Stimulated activated CD4-positive, alpha-beta T cell treated with anti-CD3 and anti-CD28 coated beads, Interleukin-15, amount 100 ng/mL, for 1 hour (primary cell): ENCODE measurements at places on chromosomes 1 and 21.

- DNase-seq = peak; percentile 81
Measured at GRCh38 chr1:154328318-154329151, 3.2 kb downstream of the ATP8B2 start.

- no peak for DNase-seq
Measured at GRCh38 chr1:89550995-89551394, 26.4 kb downstream of the LRRC8B start.

DNA sequence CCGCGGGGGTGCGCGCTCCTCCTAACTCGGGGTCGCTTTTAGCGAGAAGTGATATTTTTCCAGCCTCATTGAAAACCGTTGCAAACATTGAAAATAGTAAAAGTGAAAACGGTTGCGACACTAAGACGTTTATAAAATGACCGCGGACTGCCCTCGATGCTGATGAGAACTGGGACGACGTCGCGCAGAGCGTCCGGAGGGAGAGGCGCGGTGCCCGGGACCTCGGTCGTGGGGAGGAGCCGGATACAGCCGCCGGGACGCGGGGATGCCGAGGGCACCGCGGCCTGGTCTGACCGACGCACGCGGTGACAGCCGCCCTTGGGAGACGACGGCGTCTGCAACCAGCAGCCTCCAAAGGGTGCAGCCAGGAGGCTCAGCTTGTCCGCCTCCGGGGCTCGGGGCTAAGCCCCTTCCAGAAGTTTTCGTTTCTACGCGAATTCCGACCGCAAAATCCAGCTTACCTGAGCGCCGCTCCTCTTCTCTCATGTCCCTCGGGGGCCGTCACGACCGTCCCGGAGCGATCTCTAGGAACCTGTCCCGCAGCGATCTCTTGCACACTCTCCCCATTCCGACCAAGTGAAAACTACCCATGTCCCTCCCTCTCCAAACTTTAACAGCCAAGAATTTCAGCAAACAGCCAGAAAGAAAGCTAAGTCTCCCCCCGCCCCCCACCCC is 144.4 kb upstream of the ETS2 start:
- no peak for DNase-seq

DNA sequence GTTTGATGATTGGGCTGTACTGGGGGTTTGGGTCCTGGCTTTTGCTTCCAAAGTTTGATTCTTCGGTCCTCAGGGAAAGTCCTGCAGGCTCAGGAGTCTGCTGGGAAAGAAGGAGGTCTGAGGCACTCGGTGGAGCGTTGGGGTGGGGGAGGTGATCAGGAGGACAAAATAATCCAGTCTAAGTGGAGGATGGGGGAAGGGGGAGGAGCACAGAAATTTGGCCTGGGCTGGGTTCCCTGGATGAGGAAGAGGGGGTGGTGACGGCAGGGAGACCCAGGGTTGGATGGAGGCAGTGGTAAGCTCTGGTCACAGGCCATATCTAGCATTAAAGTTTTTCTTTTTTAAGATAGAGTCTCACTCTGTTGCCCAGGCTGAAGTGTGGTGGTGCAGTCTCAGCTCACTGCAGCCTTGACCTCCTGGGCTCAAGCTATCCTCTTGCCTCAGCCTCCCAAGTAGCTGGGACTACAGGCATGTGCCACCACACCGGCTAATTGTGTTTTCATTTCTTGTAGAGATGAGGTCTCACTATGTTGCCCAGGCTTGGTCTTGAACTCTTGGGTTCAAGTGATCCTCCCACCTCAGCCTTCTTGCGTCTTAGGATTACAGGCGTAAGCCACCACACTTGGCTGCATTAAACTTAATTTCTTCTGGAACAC is 6.8 kb downstream of the SH2D2A start:
- DNase-seq = no peak

GRCh38 chr1:17112496-17113236 is 6.6 kb downstream of the PADI2 start:
- no peak for DNase-seq

DNA sequence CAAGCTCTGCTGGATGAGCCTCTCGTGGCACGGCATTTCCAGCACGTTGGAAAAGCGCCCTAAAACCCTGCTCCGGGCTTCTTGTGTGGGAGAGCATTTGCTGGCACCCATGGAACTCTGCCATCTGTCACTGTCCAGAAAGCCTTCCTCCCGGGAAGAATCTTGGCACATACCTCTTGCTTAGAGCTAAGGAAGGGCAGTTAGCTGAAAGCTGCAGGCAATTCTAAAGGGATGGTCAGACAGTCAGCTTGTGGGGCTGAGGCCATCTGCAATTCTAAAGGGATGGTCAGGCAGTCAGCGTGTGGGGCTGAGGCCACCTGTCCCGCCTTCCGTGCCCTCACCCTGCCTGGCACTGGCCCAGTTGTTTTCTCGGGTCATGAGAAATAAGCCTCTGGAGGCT is 139.0 kb upstream of the TMEM51 start:
- DNase-seq = no peak

GRCh38 chr1:37634244-37634991 is at the start of gene RSPO1:
Gene RSPO1, minus strand, starts transcription at chr1:37634892. Its CDS starts 5,231 bp downstream, at chr1:37629661.
- no peak for DNase-seq

GRCh38 chr1:155485945-155486344 is 76.7 kb downstream of the ASH1L start:
- DNase-seq = no peak

- no peak for DNase-seq
Measured at GRCh38 chr1:27101054-27101491, 53.9 kb downstream of the SLC9A1 start.

- DNase-seq = no peak
Measured at GRCh38 chr1:71068325-71069240, 12.3 kb downstream of the ZRANB2 start.

DNA sequence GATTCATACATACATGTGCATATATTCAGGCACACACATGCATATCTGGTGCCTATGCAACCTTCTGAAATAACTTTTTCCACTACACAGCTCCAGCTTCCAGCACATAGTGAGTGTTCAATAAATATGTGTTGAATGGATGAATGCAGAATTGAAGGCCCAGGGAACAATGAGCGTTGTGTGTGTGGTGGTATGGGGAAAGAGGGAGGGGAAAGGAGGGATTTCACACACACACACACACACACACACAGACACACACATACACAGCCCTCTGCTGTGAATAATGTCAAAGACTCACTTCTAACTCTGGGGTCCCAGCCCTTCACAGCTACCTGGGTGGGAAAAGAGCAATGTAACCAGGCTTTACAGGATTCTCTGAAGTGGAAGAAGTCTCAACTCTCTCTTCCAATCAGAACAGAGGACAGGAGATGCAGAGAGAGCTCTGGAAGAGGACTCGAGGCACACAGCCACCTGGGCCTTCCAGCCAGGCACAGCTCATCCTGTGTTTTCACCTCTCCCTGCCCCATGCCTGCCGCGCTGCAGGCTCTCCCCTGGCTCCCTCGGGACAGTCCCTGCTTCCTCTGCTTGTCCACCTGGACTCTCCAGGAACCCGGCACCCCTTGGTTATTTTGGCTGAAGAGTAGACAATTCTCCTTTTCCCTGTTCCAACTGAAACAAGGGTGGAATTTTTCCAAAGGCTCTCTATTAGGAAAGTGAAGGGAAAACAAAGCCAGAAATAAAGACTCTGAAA is 5.4 kb upstream of the IGSF8 start:
- no peak for DNase-seq

DNA sequence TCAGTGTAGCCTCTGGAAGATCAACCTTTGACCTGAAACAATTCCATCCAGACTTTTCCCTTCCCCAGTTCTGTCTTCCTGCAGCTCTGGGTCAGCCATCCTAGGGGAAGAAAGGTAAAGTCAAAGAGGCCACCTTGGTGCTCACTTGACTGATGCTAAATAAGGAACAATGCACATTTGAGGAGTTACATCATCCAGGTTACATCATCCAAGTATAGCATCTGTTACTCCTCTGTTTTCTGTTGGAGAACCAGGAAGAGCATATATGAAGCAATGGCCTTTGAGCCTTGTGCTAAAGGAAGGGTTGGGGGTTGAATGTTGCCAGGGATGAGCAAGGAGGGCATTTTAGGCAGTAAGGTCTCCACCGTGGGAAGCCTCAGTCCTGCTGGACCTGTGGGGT is 3.1 kb upstream of the DSCAM start:
- DNase-seq = no peak

- peak; percentile 9 for DNase-seq
Measured at GRCh38 chr1:44030605-44031251, 534 bp downstream of the SLC6A9 start.

DNA sequence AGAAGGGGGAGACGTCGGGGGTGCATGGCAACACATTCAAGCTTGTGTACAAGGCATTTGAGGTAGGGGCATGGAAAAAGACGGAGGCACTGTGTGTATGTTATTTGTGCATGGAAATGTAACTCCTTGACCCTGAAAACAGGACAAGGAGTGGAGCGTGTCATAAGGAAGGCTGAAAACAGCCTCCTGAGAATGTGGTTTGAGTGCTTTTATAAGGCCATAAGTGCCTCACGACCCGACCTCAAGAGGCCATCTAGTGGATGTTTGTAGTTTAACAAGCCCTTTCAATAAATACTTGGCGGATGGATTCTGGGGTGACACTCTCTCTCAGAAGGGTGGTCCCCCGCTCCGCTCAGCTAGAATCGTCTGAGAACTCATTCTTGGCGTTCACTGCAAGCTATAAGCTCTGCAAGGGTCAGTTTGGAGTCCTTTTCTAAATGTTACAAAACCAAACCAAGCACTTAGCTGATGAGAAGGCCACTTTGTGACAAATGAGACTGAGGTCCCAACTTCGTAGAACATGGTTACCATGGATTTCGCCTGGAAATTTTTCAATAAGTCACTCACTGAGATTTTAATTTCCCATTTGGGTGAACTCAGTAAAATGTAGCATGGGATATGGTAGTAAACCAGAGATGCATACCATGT is 38.8 kb upstream of the CLCA4 start:
- no peak for DNase-seq

GRCh38 chr1:21508580-21509350 is 458 bp upstream of the ALPL start:
- peak; percentile 61 for DNase-seq
